ENCODE measurements at places on chromosomes 6 and 20.

DNA sequence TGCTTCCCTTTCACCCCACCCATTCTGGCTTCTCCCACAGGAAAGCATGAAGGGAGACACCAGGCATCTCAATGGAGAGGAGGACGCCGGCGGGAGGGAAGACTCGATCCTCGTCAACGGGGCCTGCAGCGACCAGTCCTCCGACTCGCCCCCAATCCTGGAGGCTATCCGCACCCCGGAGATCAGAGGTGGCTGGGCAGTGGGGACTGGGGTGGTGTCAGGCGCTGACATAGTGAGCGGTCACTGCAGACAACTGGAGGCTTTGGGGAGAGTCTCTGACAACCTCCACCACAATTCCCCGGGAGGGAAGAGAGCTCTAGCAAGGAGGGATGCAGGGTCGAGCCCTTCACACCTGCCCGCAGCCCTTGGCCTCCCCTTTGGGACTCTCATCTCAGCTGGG is 18.1 kb downstream of the DNMT3B start:
- no peaks in the 10 kb centered on the region for H3K36me3 ChIP-seq
- H3K4me3 ChIP-seq = no peak overlapping the region
- H3K4me1 ChIP-seq = peaks cover 18% of the 10 kb centered on the region
- DNase-seq = no peak
- no peak overlapping the region for H3K27ac ChIP-seq

- no peak overlapping the region for H3K4me3 ChIP-seq
- DNase-seq = no peak
- H3K4me1 ChIP-seq = peaks cover 8% of the 10 kb centered on the region
- no peaks in the 10 kb centered on the region for H3K27me3 ChIP-seq
- H3K27ac ChIP-seq = no peak overlapping the region
Measured at GRCh38 chr6:156378853-156379252, 398.3 kb upstream of the ARID1B start.

DNA sequence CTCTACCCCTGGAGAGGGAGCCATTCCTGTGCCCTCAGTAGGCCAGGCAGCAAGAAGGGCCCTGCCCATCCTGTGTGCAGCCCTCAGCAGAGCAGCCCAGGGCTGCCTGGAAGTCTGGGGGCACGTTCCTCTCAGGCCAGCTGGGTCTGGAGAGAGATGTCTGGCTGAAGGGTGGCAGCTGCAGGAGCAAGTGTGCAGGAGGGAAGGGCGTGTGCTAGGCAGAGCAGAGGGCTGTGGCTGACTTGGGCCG is 62.7 kb downstream of the NOL4L start:
- DNase-seq = no peak
- peaks cover 57% of the 10 kb centered on the region for H3K4me1 ChIP-seq
- no peak overlapping the region for H3K4me3 ChIP-seq
- H3K27ac ChIP-seq = no peak overlapping the region
- H3K36me3 ChIP-seq = peaks cover 15% of the 10 kb centered on the region

DNA sequence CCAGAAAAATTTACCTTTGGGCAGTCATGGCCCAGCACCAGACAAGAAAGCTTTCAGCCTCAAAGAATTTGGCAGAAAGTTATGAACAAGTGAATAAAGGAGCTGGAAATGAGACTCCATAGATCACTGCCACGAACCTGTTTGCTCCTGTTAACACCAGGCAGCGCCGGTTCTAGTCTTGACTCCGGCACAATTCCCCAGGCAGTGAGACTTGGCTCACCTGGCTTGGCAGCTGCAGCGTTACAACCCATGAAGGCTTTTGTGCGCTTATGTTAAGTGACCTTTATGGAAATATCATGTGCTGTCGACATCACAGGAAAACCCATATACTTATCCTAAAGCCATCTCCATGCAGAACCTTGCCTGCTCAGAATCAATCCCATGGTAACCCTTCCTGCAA is 22.2 kb upstream of the FOXC1 start:
- no peak overlapping the region for H3K4me3 ChIP-seq
- DNase-seq = no peak
- H3K27me3 ChIP-seq = peaks cover 21% of the 10 kb centered on the region

DNA sequence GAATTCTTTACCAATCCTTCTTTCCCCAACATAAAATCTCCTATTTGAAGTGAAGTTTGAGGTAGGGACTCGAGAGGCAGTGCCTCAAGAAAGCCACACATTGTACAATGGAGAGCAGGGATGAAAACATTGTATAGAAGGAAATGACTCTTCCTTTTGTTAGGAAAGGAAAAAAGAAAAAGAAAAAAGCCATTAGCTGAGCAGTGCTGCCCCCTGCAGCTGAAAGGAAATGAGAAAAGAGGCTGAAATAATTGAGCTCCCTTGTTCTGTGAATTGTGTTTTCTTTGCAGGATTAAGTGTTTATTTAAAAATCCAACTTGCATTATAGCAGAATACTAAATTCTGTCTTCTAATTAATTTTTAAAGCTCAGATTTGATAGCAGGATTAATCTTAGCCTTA is 162.9 kb upstream of the SASH1 start:
- no peak overlapping the region for H3K27ac ChIP-seq
- no peaks in the 10 kb centered on the region for H3K36me3 ChIP-seq
- H3K4me3 ChIP-seq = no peak overlapping the region
- peaks cover 30% of the 10 kb centered on the region for H3K27me3 ChIP-seq
- DNase-seq = no peak

GRCh38 chr6:152879681-152880080 is 103.2 kb downstream of the FBXO5 start:
- peaks cover 10% of the 10 kb centered on the region for H3K27me3 ChIP-seq
- H3K27ac ChIP-seq = no peak overlapping the region
- no peak overlapping the region for H3K4me3 ChIP-seq
- DNase-seq = no peak
